ENCODE measurements at places on chromosomes 6 and 20.

GRCh38 chr20:44247586-44248409 is 690 bp downstream of the GDAP1L1 start:
- no peak for DNase-seq

GRCh38 chr6:145963216-145964068 is 716 bp downstream of the SHPRH start:
- DNase-seq = peak; percentile 56

DNA sequence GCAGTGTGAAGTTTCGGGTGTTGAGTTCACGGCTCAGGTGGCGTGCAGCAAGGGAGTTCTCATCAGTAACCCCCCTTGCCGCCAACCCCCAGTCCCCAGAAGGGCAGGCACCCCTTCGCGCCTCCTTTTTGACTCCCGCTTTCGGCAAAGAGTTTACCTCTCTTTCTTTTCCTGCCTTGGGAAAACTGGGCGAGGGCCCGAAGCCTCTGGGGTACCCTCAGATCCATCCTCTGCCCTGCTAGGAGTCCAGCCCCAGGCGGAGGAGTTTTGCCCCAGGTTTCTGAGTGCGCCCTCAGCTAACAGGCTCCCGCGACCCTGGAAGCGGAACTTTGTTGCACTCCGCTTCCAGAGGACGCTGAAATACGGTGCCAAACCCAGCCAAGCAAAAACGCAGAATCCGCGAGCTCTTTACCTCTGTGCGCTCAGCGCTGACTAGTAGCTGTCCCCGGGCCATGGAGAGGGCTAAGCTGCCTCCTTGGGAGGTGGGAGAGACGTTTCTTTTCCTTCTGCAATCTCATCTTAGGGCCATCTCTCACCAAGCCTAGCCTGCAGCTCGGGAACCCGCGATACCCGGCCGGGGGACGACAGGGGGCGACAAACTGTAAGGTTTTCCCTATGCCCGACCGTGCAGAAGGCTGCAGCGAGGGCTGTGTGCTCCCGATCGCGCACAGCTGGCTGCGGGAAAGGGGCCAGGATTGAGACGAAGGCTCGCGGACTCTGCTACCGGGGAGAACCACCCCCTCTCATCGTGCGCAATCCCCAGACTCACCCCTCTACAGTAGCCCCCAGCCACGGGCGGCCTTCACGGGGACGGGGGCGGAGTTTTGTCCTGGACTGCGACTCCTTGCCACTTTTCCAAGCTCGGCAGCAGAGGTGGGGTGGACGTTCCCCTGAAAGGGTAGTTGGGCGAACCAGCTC is 2.7 kb upstream of the PAX1 start:
- DNase-seq = peak; percentile 68

- DNase-seq = no peak
These were observed 209.8 kb upstream of the FOXA2 start for GRCh38 chr20:22794200-22794599.

DNA sequence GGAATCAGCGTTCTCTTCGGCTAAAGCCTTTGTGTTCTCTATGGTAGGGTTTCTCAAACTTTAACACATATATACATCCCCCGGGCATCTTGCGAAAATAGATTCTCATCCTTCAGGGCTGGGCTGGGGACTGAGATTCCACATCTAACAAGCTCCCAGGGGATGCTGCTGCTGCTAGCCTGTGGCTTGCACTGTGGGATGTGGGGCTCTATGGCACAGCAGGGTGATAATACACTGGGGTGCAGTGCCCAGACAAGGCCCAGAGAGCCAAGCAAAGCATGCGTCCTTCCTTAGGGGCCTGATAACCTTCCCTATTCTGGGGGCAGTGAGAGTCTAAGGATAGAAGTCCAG is 102.0 kb downstream of the LAMP5 start:
- DNase-seq = no peak

GRCh38 chr6:64908104-64908503 is 798.9 kb downstream of the EYS start:
- no peak for DNase-seq

- DNase-seq = no peak
These were observed 119.8 kb downstream of the RFX6 start for GRCh38 chr6:116996842-116997241.

GRCh38 chr6:45423824-45424450 is 46.2 kb upstream of the SUPT3H start:
- no peak for DNase-seq

DNA sequence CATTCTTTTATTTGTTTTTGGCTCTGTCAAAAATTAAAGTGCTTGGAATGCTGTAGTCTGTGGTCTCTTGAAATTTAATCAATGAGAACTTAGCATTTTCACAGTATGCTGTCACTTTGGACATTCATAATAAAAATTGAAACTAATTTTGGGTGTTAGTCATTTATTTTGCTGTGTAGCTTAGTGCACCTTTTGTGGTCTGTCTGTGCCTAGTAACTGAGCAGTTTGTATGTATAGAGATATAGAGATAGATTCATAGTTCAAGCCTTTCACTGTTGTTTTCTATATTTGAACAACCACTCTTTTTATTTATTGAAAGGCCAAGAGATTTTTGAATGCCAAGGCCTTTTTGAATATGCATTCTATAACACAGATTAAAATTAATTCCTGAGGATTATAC is 86.4 kb upstream of the TIAM2 start:
- no peak for DNase-seq

DNA sequence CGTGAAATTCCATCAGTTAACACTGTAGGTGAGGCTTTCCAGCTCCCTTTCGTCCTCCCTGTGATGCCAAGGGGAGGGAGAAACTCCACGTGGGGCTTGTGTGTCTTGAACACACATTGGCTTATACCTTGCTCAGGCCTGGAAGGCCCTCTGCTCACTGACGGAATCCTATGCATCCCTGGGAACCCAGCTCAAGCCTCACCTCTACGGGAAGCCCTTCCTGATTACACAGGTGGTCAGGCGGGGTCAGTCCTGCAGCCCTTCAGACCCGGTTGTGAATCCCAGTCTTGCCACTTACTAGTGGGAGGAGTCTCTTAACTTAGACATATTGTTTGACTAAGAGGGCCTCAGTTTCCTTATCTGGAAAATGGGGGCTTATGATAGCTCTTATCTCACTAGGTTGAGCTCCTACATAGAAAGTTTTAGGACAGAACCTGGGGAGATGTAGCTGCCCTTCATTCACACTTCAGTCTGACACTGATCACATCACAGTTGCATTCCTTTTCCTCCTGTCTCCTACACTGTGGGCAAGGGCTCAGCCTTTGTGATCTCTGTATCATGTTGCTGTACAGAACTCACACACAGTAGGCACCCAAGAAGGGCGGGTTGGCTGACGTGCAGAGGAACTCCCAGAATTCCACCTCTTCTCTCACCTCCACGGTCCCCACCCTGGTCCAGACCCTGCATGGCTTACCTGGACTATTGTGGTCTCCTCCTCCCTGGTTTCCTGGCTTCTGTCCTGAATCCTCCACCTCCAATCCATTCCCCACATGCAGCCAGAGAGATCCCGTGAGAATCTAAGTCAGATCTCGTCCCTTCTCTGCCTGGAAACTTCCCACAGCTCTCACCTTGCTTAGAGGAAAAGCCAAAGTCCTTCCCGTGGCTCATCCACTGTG is 129.6 kb downstream of the CEBPB start:
- no peak for DNase-seq

- peak; percentile 84 for DNase-seq
These were observed 5.8 kb downstream of the DDR1 start for GRCh38 chr6:30889921-30890645.

DNA sequence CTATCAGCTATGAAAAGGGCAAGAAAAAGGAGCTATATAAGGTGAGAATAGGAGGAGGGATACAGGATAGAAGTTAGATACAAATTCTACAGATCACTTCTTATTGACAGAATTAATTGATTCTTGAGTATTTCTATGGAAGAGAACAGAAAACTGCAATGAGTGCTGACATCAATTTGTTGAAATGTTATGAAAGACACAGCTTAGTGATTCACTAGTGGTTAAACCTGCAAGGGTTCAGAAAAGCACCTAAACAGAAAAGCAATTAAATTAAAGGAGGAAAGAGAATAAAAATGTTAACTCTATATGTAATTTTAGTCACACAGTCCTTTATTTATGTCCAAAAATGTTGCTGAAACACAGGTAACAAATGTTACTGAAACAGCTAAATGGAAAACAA is 254.4 kb upstream of the RUNX2 start:
- no peak for DNase-seq

GRCh38 chr6:132715204-132715603 is 1.3 kb upstream of the VNN1 start:
- peak; percentile 63 for DNase-seq

DNA sequence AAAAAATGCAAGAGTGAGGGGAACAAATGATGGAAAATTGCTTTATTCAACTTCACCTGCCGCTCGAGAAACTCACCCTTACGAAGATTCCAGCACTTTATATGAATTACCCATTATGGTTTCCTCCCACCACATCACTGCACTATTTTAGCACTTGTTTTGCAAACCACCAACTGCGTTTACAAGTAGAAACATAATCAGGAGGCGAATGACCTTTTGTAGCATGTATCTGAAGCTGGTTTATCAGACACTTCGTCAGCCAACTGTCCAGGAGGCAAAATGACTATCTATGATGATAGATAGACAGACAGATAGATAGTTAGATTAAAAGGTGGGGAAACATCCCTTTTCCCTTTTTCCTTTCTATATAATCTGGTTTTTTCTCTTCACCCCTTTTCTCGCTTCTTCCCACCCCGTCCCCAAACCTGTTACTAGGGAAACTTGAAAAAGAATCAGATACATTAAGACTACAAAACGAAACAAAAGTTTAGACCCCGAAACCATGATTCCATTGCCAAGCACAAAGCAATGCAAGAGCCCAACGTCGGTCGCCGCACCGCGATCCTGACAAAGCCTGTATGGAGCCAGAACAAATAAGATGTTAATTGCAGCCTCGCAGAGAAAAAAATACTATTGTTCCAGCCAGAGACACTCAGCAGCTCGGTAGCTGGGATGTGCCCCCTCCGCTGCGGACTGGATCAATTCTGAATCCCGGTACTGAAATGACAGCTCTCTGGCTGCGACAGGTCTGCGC is 933 bp upstream of the ADGRB3 start:
- no peak for DNase-seq

DNA sequence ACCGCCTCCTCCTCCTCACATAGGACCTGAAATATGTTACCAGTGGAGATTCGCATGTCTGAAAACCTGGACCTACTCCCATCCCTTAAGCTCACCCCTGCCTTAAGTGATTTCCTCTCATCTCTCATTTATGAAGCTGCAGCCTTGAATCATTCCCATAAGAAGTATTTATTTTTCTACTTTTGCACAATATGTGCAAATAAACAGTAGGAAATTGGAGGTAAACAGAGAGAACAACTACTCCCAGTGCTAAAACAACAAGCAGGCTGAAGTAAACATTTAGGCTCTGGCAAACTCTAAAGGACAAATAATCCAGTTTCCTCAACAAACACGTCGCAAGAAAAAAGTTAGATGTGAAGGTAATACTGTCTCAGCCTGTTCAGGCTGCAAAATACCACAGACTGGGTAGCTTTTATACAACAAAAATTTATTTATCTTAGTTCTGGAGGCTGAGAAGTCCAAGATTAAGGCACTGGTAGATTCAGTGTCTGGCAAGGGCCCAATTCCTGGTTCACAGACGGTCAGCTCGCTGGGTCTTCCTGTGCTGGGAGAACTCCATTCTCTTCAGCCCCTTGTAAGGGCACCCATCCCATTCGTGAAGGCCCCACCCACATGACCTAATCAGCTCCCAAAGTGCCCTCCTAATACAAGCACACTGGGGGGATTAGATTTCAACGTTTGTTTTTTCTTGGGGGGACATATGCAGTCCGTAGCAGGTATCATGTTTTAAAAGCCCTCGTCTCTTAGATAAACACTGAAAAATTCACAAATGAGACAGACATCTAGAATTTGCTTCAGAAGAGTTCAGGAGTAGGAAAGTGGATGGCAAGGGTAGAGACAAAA is 15.6 kb downstream of the SPATA2 start:
- DNase-seq = no peak

DNA sequence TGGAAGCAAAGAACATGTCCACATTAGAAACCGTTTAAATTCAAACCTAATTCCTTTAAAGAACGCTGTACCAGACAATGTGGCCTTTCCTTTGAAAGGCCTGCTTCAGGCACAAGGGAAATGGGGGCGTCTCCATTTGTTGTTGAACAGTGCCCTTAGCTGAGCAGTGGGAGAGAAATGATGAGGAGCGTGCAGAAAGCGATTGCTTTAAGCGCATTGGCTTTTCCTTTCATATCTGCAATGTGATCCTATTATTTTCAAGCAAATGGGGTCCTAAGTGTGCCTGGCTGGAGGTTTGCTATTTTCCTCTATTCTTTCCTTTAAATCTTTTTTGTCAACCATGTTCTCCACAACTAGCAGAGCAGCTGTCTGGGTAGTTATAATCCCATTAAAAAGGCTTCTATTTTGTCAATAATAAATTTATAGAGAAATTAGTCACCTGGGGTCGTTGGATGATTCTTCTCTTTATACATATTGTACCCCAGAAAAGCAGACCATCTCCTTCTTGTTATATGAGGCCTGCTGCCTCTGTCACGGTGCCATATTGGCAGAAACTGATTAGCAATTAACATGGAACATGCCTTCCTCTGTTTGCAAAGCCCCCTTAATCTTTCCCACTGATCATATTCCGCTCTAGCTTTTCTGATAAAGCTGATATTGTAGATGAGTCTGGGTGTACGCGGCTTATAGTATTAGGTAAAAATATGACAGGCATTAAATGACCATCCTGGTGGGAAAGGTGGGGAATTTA is 151.1 kb upstream of the JAG1 start:
- no peak for DNase-seq

DNA sequence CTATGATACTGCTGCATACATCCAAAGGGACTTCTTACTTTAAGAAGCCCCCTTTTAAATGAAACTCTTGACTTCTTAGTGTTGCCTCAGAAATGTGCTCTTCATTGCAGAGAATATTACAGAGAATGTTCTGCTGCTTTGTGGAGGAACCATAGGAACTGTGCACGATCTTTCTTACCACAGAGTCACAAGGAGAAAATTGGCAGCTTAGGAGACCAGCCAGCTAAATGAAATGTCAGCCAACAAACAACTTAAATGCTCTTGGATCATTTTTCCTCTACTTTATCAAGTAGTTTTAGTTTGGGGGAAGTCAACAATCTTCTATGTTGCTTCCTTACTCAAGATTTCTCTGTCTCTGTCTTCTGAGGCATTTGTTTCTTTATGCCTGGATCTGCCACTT is 125.9 kb upstream of the MLIP start:
- no peak for DNase-seq

DNA sequence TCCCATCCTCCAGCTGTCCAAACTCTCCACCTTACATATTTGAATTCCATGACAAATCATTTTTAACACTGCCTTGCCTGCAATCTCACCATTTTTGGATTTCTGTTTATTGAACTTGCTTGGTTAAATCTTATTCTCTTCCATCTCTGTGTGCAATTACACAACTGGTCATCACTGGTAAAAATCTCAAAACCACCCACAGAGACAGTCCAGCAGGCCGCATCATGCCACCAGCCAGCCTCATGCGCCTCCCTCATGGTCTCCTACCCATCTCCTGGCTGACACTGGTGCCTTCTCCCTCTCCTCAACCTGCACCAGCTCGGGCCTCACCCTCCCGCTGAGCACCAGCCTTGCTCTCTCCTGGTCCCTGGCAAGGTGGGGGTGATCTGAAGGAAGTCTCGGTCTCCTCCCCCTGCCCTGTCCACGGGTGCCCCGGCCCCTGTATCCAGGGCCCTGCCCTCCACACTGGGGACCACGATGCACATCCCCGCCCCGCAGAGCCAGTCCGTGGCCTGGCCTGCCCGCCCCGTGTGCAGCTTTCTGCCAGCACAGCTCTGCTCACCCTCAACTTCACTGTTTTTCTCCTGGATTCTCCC is 92.0 kb downstream of the THBS2 start:
- no peak for DNase-seq

GRCh38 chr6:391559-392440 is at the start of gene IRF4:
Gene IRF4 (plus strand): TSS chr6:391752. CDS start chr6:393153, 1,401 bp downstream.
- DNase-seq = no peak

All from dorsolateral prefrontal cortex (tissue), 122 donors.